ENCODE measurements at places on chromosomes 5 and 9.

GRCh38 chr9:128159522-128159783 lies 612 bp upstream of the BBLN start:
- DNase-seq = no peak

DNA sequence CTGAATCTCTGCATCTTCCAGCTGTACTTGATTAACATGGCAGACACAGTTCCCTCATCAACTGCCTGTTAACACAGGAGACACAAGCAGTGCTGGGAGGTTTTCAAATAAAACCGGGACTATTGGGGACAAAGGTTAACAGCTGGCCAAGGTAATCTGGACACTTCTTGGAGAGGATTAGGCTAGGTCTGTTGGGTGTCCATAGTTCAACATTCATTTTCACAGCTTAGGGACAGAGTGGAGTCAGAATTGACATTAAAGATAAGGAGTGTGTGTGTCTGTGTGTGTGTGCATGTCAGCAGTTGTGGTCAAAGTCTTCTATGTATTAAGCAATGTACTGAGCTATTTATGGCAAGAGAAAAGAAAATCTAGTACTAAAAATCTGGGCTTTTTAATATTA lies 216.2 kb downstream of the MED10 start:
- no peak for DNase-seq

DNA sequence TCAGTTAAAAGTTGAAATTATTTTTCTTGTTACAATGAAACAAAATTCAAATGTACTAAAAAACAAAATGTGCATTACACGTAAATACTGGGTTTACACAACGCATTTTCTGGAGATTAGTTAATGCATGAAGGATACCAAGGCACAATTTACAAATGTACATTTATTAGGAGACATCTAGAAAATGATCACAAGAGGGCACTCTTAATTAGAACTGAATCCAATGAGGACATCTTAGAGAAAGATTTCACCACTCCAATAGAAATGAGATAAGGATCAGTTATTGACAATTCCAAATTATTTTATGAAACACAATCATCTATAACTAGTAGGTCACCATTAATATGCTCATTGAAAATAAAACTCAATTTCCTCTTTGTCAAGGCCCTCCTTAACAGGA lies 36.6 kb upstream of the CDH12 start:
- DNase-seq = no peak

DNA sequence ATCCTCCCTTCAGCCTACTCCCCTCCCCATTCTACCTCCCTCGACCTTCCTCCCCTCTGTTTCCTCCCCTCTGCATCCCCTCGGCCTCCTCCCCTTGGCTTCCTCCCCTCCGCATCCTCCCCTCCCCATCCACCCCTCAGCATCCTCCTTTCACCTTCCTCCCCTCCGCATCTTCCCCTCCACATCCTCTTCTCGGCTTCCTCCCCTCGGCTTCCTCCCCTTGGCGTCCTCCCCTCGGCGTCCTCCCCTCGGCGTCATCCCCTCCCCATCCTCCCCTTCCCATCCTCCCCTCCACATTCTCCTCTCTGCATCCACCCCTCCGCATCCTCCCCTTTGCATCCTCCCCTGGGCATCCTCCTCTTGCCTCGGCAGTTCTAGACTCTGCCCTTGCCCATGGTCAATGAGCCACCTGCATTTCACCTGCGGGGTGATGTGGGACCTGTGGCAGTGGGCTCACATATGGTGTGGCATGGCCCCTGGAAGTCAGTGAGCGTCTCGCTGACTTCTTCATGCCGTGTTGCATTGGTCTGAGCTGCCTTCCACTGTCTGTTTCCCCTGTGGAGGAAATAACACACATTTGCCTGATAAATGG lies 113.0 kb downstream of the WNK2 start:
- DNase-seq = no peak

GRCh38 chr9:7454624-7455023 lies 345.0 kb downstream of the DMAC1 start:
- DNase-seq = no peak

DNA sequence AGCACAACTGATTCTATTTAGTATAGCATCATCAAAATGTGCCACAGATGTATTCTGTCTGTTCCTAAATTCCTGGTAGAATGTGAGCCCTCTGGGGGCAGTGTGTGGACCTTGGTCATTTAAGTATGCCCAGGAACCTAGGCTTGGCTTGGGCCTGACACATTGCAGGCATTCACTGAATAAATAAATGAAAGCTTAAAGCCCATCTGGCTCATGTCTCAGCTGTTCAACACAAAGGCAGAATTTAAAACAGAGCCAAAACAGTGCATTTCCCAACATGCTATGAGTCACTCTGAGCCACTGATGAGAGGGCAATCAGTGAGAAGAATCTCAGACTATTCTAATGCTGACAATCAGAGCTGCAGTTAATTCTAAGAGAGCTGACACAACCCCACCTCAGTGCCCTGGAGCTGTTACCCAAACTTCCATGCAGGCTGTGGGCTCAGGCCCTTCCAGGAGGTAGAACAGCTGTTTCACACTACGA lies 8.1 kb downstream of the FAM193B start:
- DNase-seq = no peak

DNA sequence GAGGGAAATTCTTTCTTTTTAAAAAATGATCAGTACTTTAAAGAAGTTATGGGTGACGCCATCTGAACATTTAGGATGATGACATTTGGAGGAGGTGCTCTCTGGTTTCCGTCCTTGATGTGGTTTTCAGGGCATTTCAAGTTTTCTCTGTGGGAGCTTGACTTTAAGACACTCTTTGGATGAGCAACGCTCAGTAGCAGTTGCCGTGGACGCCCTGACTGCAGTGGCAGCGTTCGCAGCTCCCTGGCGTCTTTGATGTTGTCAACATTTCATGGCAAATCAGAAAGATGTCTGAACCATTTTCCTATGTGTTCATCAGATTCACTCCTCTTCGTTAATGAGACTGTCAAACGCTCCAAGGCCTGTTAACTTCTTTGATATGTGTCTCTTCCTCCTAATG lies 86.1 kb downstream of the ZNF354C start:
- DNase-seq = no peak

DNA sequence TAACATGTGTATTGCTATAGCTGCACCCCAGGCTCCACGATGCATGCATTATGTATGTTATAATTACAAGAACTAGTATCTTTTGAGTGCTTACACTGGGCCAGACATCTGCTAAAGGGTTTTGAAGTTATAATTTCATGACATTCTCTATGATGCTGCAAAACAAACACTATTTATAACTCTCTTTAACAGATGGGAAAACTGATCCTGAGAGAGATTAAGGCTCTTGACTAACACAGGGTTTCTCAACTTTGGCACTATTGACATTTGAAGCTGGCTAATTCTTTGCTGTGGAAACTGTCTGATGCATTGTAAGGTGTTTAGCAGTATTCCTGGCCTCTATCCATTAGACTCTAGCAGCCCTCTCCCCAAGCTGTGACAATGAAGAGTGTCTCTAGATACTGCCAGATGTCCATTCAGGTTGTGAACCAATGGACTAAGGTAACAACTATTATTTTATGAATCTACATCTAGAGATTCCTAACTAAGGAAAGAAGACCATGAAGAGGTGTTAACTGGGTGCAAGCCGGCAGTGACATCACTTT lies 258.6 kb downstream of the ASTN2 start:
- DNase-seq = no peak

GRCh38 chr5:107472620-107473064 lies 198.1 kb downstream of the EFNA5 start:
- DNase-seq = no peak

- no peak for DNase-seq
Measured at GRCh38 chr5:62779010-62779422, 200.4 kb downstream of the LRRC70 start.

GRCh38 chr5:160799184-160799583 lies 52.8 kb downstream of the ATP10B start:
- DNase-seq = no peak

DNA sequence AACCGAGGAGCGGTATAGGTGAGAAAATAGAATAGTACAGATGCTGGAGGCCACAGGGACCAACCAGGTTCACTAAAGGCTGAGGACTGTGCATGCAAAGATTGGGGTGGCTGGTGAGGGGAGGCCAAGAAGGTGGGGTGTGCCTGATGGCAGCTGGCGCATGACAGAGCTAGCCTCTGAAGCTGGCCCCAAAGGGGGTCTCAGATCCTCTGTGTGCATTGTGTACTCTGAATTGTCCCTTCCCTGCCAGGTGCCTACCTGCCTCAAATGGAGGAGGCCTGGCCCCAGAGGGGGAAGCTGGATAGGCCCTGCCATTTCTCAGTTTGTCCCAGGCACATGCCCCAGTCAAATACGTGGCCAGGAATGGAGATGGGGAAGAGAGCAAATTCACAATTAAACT lies 63.1 kb downstream of the CRB2 start:
- no peak for DNase-seq

DNA sequence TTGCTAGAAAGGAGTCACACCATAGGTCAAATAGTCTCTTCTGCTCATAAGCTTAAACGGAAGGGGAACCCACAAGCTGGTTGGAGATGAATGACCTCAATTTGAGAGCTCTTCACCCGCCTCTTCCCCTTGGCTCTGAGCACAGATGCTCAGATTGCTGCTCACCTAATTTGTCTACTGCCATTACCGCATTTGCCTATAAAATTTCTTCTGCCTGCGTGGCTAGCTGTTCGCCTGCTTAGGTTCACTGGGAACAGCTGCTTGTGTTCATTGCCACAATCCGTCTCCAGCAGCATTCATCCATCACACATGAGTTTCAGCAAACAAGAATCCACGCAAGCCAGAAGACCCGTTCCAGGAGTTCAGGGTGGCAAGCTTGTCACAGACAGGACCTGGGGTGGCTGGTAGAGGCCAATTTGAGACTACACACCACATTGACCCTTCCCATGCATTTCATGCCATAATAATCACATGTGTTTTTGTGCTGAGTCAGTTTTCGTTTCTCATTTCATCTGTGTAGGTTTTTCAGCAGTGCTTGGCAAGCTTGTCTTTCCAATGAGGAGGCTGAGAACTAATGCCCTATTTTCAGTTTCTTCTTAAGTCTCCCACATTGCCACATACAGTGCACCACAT lies 50.2 kb upstream of the DNAH5 start:
- DNase-seq = no peak

DNA sequence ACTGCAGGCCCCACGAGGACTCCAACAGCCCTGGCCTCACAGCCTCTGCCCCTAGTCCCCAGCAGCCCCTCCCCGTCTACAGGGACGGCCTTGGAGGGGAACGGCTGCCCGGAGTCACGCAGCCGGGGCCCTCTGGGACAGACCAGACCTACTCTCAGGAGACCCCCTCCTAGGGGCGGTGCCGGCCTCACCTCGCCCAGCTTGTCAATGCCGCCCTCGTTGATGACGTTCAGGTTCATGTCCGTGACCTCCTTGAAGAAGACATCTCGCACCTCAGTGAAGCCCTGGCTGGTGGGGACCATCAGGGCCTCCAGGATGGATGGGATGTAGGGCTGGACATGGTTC lies 58.6 kb downstream of the LRSAM1 start:
- DNase-seq = no peak

DNA sequence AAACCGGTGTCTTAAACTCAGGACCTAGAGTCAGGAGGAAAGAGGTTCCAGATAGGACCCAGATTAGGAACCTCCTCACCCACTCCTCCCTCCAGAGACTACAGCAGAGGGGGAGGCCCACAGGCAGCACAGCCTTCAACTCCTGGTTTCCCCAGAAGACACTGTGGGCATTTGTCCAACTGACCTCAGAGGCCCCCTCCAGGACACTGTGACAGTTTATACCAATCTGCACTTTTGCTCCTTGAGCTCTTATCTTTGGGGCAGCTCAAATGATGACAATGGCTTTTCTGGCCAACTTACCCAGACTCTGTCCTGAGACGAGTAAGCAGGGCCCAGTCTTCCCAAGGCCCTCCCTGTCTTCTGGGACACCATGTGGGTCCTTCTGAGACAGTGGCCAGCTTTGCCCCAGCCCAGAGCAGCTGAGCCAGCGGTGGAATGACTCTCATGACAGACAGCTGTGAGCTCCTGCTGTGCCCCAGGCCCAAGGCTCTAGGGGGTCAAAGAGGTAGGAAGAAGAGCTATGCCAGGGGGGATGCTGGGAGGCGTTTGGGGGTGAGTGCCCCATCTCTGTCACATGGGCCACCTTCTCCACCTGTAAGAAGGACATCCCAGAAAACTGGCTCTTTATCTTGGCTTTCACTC lies 14.3 kb downstream of the OR2V2 start:
- DNase-seq = no peak

- no peak for DNase-seq
Measured at GRCh38 chr5:52789378-52789777, 1.7 kb downstream of the ITGA1 start.

- no peak for DNase-seq
Measured at GRCh38 chr5:104016646-104017045, 454.1 kb upstream of the NUDT12 start.

GRCh38 chr9:69395718-69396117 lies 70.7 kb downstream of the ENTREP1 start:
- DNase-seq = no peak

- no peak for DNase-seq
Measured at GRCh38 chr5:149046196-149046829, 16.5 kb downstream of the SH3TC2 start.

GRCh38 chr5:137629646-137630045 lies 106.2 kb downstream of the KLHL3 start:
- DNase-seq = no peak

DNA sequence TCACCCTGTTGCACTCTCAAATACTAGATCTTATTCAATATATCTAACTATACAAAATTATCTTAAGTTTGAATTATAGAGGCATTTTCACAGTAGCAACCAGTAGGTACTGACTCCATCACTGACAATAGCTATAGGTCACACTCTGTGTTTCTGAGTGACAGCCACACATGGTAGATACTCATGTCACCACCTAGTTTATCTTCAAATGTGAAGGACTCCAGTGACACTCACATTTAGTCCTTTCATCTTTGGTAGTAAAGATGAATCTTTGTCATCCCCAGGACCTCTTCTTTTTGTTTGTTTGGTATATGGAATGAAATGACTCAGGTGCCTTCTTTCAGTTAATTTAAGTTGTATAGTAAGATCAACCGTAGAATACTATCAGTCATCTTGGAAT lies 102.5 kb upstream of the DHFR start:
- DNase-seq = no peak

GRCh38 chr5:120405286-120405864 lies 58.7 kb upstream of the PRR16 start:
- DNase-seq = no peak

GRCh38 chr5:152546493-152546892 lies 141.4 kb upstream of the NMUR2 start:
- no peak for DNase-seq

DNA sequence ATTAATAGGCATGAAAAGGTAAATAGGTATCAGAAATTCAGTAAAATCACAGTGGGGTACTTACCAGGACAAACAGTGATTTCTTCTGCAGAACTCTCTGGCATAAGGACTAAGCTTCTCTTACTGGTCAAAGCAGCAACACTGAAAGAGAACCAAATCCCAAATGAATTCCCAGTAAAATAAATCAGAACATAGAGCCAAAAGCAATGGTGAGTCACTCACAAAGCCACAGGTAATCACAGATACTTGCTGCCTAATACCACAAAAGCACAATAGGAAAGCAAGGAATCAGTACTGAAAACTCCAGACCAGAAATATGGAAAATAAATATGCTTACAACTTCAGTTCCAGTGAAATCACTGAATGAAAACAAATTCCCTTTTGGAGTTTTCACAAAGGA lies 50.7 kb downstream of the UIMC1 start:
- no peak for DNase-seq

Data from cortex of kidney (tissue), 1 donor.